ENCODE measurements at places on chromosomes 7 and 10. TPM values are rescaled to one million over a fixed set of nuclear protein-coding genes. Genes with fewer than 3 reads are reported as not detected.

ABCB4 gene
- 1.2 TPM for total RNA-seq

WNT2 gene
- 8.9 TPM for total RNA-seq

IL2RA gene
- total RNA-seq = 0.37 TPM

TAS2R41 gene
- total RNA-seq = not detected

DNA sequence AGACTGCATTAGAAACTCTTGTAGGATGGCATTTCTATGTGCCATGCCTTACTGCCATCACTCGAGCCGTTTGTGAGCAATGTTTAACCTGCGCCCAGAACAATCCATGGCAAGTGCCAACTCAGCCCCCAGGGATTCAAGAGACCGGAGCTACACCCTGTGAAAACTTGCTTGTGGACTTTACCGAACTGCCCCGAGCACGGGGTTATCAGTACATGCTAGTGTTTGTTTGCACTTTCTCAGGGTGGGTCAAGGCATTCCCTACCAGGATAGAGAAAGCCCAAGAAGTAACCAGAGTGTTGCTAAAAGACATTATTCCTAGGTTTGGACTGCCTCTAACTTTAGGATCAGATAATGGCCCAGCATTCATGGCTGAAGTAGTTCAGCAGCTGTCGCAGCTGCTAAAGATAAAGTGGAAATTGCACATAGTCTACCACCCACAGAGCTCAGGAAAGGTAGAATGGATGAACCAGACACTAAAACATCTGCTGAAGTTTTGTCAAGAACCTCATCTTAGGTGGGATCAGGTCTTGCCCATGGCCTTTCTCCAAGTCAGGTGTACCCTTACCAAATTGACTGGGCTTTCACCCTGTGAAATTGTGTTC, 8.9 kb upstream of the CYREN start:
- DNase-seq = no peak

DNA sequence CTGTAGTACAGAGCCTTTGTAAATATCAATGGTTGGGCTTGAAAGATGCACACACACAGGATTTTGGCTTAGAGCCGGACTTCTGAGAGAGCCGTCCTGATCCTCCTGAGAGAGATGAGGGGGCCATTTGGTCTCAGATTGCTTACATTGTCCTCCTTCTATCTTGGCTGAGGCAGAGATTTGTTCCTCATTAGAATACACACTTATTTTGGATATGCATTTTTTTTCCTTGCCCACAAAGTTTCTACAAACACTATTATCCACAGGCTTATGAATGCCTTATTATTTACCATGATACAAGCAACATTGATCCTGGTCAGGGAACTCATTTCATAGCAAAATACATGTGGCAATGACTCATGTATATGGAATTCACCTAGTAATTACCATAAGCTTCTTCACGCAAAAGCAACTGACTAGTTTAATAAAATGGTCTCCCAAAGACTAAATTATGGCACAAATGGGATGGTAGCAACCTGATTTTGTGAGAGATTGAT, 175.3 kb downstream of the MDFIC start:
- no peak for DNase-seq

GRCh38 chr7:29332042-29332811, 137.7 kb downstream of the CHN2 start:
- DNase-seq = no peak

DNA sequence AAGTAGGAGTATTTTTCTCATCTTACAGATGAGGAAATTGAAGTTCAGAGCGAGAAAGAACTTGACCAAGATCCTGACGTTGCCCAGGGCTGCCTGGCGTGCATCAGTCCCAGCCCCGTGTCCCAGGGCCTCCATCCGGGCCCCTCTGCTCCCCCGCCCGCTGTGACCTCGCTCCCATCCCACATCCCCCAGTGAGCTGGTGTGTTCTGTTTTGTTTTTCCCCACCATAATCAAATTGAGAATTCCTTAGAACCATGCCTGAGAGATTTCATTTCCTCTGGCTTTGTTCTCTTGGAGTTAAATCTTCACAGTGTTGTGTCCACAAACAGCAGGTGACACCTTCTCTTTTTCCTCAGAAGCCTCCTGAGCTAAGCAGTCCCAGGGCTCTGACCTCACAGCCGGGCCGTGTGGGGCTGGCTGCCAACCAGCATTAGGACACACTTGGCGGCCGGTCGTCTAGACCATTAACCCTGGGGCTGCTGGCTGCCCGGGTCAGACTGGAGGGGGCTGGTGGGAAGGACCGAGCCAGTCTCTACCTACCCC, 44.3 kb downstream of the PFKP start:
- DNase-seq = no peak

- no peak for DNase-seq
Measured at GRCh38 chr7:130263130-130263529, 3.5 kb upstream of the CPA2 start.

DNA sequence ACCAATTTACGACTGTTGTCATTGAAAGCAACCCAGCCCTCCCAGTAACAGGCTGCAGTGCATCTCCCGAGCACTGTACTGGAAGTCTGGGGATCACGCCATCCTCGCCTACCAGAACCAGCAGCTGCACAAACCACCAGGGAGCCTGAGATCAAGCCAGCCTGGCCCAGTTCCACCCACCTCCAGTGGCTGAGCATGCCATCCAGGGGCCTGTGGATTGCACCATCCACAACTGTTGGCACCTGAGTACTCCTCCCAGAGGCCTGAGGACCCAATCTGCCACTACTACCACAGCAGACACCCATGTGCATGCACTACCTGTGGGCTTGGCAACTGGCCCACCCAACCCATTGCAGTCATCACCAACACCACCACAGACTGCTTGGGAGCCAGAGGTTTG, 44.2 kb downstream of the HERPUD2 start:
- no peak for DNase-seq

- DNase-seq = no peak
Measured at GRCh38 chr10:63915240-63915639, 394.0 kb downstream of the REEP3 start.

- no peak for DNase-seq
Measured at GRCh38 chr10:97886286-97886685, 36.6 kb downstream of the GOLGA7B start.

DNA sequence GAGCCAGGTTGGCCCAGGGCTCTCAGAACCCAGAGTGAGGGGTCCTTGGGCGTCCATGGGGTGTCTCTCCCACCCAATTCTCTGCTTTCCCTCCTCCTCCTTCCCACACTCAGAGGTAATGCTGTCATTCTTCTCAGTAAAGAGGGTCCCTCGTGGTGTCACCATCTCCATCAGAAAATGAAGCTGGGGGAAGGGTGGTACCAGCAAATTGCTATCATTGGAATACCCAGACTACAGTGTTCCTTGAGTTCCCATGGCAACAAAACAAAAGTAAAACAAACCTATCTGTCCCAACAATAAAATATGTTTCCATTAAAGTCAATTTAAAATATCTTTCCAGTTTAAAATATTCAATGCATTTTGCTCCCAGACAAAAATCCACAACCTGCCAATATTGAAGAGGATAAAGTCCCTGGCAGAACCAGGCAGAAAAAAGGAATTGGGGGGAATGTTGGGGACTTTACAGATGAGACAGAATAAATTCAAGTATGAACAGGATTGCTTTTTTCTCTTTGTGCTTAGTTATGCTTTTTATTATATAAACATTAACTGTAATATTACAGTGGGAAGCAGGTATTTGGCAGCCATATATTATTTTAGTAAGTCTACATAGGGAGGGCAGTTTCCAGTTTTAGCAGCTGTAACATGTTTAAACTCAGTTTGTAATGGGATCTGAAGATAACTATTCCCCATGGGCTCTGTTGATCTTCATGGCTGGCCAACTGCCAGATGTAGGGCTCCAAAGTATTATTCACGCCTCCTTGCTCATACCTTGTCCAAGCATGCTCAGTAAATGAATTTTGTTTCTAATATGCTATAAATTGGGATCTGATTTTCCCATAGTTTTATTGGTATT, 182.1 kb downstream of the ARID5B start:
- no peak for DNase-seq

DNA sequence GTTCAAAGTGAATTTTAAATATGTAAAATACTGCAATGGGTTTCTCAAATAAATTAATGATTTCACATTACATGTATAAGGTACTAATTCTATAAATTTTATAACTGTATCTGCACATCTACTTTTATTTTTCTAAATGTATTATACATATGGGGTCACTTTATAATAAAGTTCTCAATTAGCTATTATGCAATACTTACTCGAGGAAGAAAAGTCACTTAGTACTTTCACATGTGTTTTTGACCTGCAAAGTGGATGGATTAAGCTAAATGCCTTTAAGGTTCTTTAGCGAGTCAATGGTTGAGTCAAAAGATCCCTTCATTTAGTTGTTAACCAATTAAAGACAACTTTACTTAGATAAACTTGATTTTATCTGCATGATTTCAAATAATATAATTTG, 437.8 kb downstream of the ANKRD7 start:
- DNase-seq = no peak

GRCh38 chr10:14403881-14404623, 73.3 kb upstream of the FRMD4A start:
- no peak for DNase-seq

DNA sequence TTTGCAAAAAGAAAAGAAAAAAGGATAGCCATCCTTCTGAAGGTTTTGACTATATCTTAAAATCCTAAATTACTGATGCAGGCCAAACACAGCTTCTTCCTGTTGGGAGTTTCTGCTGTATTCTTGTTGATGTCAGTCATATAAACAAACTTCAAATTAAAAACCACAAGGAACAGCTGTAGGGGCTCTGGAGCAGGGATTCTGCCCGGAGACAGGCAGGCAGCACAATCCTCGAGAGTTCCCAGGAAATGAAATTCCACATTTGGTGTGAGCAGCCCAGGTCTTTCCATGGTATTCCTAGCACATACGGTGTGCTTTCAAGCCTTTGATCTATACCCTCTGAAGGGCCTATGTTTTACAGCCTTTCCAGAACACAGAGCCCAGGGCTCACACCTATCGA, 43.2 kb downstream of the INSYN2A start:
- no peak for DNase-seq

- DNase-seq = no peak
Measured at GRCh38 chr10:61390851-61391250, 62.3 kb downstream of the TMEM26 start.
